ENCODE measurements at places on chromosomes 1 and 21.

DNA sequence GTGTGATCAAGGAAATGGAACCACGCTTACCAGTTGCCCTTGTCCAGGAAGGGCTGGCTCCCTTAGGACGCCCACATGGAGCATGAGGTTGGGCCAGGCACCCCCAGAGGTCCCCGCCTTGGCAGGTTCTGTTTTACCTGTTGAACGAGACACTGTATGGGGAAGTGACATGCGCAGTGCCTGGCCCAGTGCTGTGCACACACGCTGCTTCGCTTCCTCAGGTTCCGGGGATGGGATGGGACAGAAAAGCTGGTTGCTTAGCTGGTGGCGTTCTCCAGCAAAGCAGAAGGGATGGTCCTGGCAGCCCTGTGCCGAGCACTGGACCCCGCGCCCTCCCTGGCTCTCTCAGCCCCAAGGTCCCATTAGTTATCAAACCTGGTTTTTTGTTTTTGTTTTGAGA lies 20.7 kb downstream of the SLC66A1 start:
- DNase-seq, result no peak

DNA sequence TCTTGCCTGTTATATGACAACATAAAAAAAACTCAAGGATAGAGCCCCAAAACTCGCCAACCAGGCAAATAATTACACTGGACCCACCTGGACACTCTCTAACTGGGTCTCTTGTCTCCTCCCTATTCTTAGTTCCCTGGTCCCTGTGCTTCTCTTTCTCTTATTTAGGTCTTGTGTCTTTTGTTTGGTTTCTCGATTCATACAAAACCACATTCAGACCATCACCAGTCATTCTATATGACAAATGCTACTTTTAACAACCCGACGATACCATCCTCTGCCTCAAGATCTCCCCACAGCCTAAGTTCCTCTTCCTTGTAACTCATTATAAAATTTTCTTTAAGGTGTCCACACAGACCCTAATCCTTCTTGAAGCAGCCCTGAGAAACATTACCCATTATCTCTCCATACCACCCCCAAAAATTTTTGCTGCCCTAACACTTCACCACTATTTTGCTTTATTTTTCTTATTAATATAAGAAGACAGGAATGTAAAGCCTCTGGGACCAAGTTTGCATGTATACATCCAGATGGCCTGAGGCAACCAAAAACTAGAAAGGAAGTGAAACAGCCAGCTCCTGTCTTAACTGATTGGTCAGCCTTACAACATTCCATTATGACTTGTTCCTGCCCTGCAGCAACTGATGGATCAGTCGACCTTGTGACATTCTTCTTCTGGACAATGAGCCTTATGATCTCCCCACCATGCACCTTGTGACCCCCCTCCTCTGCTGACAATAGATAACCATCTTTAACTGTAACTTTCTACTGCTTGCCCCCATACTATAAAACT lies 638.2 kb downstream of the AMY1C start:
- no peak for DNase-seq

GRCh38 chr1:54485416-54485815 lies 62.6 kb upstream of the ACOT11 start:
- no peak for DNase-seq

DNA sequence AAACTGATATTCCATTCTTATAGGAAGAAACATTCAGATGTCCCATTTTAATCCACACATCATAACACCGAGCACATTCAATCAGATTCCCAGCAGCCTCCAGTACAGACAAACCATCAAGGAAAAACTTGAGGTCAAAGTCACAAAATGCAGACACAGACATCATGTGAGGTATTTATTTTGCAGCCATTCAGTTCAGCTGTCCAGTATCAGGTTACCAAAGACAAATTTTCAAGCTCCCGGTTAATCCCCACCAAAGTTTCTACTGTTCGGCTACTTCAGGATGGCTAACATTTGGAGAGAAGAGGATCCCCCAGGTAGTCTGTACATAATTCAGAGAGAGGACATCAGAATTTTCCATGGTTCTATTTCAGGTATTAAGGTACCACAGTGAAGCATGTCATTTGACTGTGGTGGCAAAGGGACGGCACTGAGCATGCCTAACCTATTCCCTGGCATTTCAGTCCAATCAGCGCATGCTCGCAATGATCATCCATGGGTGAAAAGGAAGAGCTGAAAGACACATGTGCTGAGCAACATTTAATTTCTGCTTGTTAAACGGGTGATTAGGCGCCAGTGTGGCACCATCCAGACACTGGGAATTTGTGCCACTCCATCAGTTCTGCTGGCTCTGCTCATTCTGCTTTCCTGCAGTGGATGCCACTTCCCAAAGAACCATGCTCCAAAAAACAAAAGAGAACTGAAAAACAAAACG lies 13.6 kb upstream of the NDC1 start:
- no peak for DNase-seq

GRCh38 chr21:45882645-45883044 lies 98.9 kb upstream of the COL6A1 start:
- DNase-seq, result no peak

DNA sequence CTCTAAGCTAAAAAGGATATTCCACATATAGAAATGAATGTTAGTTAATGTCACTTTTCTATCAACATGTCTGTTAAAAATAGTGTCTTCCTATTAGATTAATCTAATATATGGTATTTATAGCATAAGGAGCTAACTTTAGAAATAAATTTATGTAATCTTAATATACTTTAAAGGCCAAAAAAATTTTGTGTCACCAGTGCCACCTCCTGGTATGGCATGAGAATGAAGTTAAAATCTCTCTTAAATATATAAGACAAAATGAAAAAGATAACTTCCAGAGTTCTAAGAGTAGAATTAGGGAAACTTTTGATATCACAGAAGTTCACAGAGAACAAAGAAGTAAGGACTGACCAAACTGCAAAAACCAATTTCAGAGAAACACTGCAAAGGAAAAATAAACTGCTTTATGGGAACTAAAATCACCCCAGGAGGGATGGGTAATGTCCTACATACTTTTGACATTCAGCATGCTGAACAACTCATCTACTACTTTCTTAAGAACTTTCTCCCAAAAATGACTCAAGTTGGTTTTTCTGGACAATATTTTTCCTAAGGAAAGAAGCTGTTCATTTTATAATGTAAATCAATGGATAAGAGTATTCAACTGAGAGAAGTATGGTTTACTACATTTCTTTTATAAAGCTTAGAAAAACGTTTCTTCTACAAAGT lies 82.8 kb downstream of the TRIM33 start:
- DNase-seq, result peak; percentile 50

DNA sequence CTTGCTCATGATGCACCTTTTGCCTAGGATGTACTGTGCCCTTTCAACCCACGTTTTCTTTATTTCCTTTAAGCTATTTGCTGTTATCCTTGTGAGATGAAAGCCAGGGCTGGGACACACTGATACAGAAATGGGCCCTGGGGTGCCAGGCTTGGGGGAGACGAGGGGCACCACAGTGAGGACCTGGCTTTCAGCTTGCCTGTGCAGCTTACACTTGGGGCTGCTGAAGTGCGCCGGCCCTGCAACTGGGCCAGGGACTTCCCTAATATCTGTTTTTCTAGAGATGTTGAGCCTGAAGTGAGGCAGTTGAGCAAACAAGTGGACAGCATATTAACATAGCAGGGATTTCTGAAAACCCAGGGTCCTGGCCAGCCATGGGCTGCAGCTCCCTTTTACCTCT lies 42.5 kb upstream of the SLC19A1 start:
- no peak for DNase-seq

GRCh38 chr1:109770331-109771095 lies 6.8 kb upstream of the EPS8L3 start:
- no peak for DNase-seq
